ENCODE measurements at places on chromosomes 12 and 14.

DNA sequence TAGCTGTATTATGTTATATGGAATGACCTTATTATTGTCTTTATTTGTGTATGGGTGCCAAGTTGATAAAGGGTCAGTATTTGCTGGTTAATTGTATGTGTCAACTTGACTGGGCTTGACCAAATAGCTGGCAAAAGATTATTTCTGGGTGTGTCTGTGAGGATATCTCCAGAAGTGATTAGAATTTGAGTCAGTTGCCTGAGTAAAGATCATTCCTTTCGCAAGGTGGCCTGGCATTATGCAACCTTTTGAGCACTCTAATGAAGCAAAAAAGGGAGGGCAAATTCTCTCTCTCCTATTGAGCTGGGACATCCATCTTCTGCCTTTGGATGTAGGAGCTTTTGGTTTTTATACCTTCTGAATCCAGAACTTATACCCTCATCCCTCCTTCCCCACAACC, 82.2 kb downstream of the ATXN7L3B start:
- DNase-seq = no peak

- DNase-seq = no peak
These were observed 41.1 kb upstream of the CSRNP2 start for GRCh38 chr12:51124504-51124903.

- DNase-seq = peak; percentile 88
These were observed 54.4 kb upstream of the KCNA1 start for GRCh38 chr12:4855121-4855924.

GRCh38 chr12:96354326-96354725, 45.9 kb downstream of the CDK17 start:
- DNase-seq = no peak

DNA sequence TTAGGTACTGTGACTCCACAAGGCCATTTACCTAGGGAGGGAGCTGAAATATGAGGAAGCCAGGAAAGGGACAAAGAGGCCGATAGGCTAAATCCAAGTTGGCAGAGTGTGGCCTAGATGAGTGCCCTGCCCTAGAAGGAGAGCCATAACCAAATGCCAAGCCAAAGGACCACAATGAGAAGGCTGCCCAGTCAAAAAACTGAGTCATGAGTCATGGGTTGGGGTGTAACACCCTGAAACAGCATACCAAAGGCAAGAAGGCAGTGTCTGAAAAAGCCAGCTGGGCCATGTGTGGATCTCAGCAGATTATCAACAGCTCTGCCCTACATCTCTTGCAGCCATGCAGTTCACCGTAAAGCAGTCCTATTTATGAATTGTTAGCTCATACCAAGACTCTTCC, 171.7 kb downstream of the PHLDA1 start:
- peak; percentile 16 for DNase-seq

GRCh38 chr14:91108941-91109611, 4.8 kb upstream of the DGLUCY start:
- no peak for DNase-seq

GRCh38 chr12:8699714-8700113, 1.9 kb downstream of the RIMKLB start:
- DNase-seq = no peak

- DNase-seq = no peak
These were observed 452.8 kb downstream of the AACS start for GRCh38 chr12:125518074-125518473.

- no peak for DNase-seq
These were observed 45.6 kb upstream of the BCL2L14 start for GRCh38 chr12:12024911-12025682.

- DNase-seq = no peak
These were observed 707.6 kb upstream of the MDGA2 start for GRCh38 chr14:48382961-48383360.

DNA sequence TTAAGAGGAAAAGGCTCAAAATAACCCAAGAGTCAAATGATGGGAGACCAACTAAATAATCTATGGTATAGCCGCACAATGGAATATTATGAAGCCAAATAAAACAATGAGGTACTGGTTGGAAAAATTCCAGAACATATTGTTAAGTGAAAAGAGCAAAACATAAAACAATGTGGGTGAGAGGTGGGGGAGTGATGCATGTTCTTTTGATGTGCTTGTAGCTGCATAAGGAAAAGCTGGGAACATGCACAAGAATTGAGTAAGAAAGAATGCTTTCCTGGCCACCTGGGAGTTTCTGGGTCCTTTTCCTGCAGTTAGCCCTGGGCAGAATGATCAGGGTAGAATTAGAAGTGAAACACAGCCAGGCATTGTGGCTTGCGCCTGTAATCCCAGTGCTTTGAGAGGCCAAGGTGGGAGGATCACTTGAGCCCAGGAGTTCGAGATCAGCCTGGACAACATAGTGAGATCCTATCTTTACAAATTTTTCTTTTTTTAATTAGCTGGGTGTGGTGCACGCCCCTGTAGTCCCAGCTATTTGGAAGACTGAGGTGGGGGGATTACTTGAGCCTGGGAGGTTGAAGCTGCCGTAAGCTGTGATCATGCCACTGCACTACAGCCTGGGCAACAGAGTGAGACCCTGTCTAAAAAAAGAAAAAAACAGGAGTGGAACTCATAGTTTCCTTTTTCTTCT, 7.9 kb downstream of the ABCB9 start:
- no peak for DNase-seq

DNA sequence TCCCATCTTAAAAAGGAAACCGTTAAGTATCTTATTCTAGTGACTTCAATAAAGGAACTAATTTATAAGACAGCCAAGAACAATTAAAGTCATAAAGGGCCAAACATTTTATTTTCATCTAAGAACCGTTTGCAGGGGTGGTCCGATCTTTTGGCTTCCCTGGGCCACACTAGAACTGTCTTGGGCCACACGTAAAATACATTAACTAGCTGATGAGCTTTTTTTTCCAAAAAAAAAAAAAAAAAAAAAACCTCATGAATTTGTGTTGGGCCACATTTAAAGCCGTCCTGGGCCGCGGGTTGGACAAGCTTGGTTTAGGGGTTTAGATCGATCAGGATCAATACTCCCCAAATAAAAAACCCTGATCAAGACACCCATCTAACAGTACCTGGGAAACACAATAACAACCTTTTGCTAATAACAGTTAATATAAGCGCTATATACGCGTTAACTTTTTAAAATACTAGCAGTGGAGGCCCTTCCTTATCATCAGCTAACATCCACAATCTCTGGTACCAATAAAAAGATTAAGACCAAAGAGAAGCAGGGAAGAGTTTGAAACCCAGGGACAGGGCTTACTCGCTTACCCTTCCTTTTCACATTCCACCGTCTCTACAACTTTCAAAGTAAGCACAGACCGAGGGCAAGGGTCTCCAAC, 1.1 kb downstream of the NAP1L1 start:
- DNase-seq = no peak

GRCh38 chr14:104778694-104779331, 16.7 kb downstream of the AKT1 start:
- DNase-seq = no peak

DNA sequence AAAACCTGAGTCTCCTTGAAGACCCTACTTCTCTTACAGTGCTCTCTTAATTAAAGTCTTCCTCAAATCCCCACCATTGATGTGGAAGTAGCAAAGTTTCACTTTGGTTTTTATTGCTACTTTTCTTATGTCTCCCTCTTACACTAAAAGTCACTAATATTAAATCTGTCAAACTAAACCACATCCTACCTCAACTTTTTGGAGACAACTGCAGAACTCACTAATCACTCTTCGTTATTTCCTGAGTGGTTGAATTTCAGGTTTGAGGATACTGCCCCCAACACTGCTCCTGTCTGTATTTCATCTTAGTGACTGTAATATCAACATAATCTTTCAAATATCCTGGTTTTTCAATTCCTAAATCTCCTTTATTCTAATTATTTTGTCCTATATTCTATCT, 213.0 kb upstream of the PDE3A start:
- no peak for DNase-seq

DNA sequence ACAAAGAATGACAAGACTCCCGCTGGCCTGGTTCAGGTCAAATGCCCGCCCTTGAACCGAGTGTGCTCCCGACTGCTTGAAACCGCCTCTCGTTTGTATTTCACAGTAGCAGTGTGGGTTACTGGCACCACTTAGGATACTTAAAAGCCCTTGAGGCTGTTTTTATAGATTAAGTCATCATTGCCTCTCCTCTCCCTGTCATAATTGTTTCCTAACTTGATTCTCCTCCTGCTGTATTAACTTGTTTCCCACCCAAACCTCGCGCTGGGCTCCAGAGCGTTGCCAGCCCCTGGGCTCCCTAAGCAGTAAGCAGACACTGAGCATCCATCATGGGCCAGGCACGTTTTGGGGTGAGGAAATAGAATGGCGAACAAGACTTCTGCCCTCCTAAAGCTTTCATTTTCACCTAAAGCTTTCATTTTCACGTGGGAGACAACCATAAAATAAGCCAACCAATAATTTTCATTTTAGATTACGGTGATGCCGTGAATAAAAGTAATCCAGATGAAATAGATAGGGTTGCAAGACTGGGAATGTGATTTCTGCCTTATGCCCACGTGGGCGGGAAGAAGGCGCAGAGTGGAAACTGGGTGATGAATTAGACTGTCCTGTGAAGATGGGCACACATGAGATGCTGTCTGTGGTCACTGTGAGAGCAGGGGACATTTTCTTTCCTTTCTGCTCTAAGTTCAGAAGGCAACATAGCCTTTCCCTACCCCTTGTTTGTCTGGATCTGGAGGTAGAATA, 97.5 kb downstream of the PPP2R5C start:
- no peak for DNase-seq

DNA sequence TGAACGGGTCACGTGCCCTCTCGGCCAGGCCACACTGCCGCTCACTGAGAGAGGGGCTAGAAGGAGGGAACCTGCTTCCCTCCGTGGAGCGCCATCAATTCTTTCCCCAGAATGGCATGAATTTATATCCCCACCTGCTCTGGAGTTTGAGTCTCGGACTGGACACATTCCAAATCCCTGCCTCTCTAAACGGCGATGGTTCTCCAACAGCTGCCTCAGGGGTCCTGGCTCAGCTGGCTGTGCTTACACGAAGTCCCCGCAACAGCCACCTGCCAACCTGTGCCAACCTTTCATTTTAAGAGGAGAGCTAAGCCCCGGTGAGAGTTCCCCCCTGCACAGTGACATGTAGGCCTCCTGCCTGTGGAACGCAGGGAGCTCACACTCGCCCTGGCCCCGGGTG, 73.2 kb downstream of the RIMBP2 start:
- no peak for DNase-seq

- peak; percentile 94 for DNase-seq
These were observed 34.0 kb downstream of the FIGNL2 start for GRCh38 chr12:51814311-51815088.
